ENCODE measurements at places on chromosomes 4 and X.

DNA sequence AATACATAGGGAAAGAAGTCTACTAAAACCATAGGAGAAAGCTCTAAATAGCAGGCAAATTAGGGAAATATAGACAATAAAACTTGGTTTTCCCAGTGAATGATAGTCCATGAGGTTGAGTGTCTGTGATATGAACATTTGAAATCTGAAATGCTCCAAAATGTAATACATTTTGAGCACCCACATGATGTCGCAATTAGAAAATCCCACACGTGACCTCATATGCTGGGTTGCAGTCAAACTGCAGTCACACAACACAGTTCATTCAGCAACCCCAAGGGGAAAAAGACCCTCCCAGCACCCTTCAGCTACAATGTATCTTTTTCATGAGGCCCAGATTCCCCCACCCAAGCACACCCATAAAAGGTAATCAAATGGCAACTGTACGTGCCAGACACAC, 155.6 kb downstream of the BTC start:
- no peak for DNase-seq

DNA sequence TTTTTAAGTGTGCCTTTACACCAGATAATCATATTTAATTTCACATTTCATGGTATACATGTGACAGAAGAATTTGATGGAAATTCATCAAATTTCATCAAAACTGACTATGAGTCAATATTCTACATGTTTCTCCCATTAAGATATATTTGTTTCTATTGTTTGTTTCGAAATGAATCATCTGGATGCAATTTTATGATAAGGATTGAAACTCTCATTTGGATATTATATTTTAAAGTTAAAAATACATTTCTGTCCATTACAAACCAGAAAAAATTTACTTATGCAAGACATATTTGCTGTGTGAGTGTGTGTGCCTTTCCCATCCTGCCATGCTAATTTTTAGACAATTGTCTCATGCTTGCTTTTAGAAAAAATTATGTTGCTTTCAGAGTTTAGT, 52.2 kb downstream of the SULT1B1 start:
- DNase-seq = no peak

DNA sequence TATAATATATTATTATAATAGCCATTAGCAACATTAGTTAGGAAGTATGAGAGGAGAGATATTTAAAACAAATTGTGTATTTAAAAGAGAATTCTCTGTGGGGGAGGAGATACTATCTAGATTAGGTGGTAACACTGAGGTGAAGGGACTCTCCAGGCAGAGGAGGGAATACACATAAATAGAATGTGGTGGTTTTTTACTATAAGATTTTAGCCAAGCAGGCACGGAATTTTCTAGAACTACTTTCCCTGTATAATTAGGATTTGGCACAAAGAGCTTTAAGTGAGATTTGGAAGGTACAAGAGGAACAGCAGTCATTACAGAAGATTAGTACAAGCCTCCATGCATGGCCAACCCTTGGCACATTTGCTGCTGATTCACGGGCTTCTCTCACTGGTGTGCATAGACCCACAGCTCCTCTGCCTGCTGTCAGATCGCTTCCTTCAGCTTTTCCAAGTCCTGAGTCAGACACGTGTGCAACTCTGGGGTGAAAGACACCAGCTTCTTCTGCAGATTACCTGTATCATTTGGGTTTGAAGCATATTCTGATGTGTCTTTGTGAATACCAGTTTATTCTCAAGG, 685.5 kb downstream of the KCTD8 start:
- no peak for DNase-seq

DNA sequence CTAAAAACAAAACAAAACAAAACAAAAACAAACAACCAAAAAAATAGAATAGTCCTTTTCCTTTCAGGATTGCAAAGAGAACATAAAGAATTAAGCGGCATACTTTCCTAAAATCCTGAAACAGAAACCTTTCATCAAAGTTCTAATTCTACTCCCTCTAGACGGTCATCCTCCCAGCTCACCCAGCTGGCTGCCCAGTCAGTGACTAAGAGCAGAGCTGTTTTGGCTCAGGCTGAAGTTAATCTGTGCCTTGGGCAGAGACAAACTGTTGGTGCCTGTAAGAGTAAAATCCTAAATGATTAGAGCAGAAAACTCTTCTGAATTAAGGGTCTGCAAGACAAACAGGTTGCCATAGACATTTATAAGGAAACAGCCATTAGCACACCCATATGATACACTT, 17.6 kb upstream of the WAS start:
- DNase-seq = no peak

DNA sequence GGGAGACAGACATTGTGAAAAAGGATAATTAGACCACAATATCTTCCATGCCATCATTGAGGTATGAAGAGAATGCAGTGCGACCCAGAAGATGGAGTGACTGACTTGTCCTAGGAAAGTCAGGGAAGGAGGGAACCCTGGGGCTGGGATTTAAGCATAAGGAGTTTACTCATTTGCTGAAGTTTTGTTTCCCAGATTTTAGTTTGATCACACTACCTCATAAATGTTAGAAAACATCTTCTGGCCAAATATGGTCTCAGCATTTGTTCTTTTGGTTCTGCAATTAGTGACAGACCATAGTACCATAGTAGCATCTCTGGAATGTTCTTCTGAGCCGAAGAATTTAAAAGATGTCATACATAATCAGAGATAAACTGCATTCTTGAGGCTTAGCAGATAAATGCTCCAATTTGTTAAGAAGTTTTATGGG, 96.5 kb upstream of the PGRMC2 start:
- no peak for DNase-seq

GRCh38 chr4:7457201-7458065, 22.7 kb upstream of the PSAPL1 start:
- no peak for DNase-seq

- DNase-seq = no peak
Measured at GRCh38 chrX:129123795-129124194, 399.5 kb downstream of the SMARCA1 start.

DNA sequence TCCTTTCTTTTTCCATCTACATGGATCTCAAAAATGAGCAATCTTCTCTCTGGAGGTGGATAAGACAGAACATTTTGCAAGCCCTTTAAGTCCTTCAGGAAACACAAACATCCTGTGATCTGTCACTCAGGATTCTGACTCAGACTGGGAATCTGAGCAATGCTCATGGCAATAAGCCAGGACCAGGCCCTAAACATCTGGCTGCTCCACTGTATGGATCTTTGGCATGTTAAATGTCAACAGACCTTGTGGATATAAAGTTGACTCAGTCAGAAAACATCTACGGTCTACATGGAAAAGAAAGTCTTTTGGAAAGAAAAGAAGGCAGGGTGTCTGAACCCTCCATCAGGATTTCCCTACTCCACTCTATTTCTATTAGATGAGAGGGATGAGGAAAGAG, 17.8 kb upstream of the CHIC2 start:
- no peak for DNase-seq

DNA sequence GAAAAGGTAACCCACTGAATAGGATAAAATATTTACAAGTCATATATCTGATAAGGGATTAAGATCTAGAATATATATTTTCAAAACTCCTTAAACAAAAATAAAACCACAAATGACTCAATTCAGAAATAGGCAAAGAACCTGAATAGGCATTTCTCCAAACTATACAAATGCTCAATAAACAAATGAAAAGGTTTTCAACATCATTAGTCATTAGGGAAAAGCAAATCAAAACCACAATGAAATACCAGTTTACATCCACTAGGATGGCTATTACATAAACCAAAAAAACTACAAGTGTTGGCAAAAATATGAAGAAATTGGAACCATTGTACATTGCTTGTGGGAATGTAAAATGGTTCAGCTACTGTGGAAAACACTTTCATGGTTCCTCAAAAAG, 167.0 kb upstream of the GALNT7 start:
- no peak for DNase-seq

GRCh38 chr4:105765690-105766407, 57.3 kb downstream of the GSTCD start:
- DNase-seq = no peak

GRCh38 chr4:110287130-110287529, 88.7 kb upstream of the ELOVL6 start:
- no peak for DNase-seq

- DNase-seq = no peak
Measured at GRCh38 chr4:79445371-79445781, 37.3 kb upstream of the GK2 start.

GRCh38 chrX:23662853-23663252, 4.4 kb upstream of the PRDX4 start:
- no peak for DNase-seq

GRCh38 chrX:66012094-66012534, 27.8 kb downstream of the VSIG4 start:
- no peak for DNase-seq

DNA sequence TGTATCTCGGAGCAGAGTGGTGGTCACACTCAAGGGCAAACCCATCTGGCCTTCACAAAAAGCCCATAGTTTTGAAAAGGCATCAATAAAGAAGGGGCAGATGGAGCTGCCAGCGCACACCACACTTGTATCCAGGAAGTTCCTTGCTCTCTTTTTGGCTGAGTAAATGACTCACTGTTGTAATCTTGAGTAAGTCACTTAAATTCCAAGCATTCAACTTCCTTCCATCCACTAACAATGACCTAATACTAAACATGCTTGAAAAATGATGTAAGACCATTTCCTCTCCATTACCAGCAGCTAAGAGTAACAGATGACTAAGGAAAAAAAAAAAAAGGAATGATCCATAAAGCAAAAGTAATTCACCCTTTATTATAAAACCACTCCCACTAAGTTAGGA, 32.4 kb upstream of the MYOZ2 start:
- peak; percentile 22 for DNase-seq

- DNase-seq = no peak
Measured at GRCh38 chr4:48180234-48180633, 46.2 kb upstream of the TXK start.

DNA sequence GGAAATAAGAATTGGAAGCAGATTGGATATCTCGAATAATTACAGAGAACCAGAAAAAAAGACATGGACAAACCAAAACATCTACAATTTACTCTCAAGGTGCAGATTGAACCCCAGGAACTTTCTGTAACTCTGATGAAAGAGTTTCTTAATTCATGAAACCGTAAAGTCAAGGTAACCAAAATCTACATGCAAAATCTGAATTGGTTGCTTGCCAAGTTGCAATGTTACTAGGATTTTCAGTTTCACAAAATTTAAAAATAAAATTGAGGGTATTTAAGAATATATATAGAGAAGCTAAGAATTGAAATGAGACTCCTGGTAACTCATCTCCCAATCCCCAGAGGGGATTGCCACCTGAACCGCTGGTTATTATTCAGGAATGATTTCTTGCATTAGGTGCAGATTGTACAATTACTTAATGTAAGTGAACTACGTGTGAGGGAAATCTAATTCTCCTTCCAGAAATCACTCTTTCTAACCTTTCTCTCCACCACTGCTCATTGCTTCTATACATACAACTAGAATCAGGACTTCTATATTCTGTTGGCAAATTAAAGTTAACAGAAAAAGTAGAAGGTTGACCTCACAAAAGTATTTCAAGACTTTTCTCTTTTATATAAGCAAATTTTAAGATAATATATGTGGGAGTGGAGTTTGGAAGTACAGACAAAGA, 221.5 kb upstream of the NDST4 start:
- no peak for DNase-seq

GRCh38 chrX:18674417-18674787, 2.5 kb upstream of the RS1 start:
- no peak for DNase-seq

GRCh38 chr4:121698236-121698671, 1.5 kb upstream of the ANXA5 start:
- DNase-seq = no peak

DNA sequence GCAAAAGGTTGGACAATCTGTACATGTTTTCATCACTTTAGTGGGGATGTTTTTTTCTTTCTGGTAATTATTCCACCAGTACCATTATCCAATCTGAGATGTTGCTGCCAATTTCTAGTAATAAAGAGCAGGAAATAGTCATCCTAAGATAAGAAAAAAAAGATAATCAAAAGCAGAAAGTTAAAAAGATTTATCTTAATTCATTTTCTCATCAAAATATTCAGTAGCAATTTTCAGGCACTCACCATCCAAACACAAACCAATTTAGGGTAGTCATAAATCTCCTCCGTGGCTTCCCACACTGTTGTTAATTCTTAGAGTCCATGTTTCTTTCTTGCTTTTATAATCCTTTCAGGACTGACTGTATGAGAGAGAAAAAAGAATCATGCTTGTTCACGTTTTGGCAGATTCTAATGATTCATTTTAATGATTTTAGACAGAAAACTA, 263.7 kb upstream of the UGT8 start:
- no peak for DNase-seq

DNA sequence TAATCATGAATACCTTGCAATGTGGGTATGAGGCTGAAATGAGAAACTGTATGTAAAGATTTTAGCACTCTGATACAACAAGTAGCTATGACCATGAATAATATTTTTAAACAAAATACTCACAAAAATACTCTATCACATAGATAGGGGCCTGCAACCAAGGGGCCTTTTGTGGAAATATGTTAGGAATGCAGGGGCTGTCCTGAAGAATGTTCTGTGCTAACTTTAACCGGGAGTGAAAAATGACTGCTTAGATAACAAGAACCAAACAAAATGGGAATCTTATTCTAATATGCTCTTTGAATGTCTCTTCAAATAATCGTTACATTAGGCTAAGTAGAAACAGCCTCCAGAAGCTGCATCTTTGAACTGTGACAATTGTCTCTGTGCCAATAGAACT, 37.9 kb upstream of the GYPA start:
- DNase-seq = no peak

GRCh38 chr4:154551872-154552686, 1.9 kb upstream of the PLRG1 start:
- DNase-seq = peak; percentile 74

DNA sequence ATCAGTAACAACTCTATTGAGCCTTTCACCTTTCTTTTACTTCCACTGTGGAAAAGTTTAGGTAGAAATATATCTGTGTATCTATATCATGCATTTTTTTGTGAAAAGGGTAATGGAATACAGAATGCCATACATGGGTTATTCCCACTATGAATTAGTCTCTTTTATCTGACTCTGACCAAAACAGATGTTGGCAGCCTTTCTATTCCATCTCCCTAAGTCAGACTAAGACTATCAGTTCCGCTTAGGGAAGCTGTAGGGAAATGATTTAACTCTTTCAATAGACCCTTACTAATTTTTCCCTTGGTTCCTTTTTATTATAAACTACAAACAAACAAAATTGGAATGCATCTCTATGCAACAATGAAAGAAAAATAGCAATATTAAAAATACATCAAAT, 92.3 kb upstream of the LEF1 start:
- DNase-seq = no peak

- DNase-seq = no peak
Measured at GRCh38 chr4:185298728-185299430, 89.5 kb downstream of the SNX25 start.

- no peak for DNase-seq
Measured at GRCh38 chr4:26157541-26157940, 163.3 kb upstream of the RBPJ start.

DNA sequence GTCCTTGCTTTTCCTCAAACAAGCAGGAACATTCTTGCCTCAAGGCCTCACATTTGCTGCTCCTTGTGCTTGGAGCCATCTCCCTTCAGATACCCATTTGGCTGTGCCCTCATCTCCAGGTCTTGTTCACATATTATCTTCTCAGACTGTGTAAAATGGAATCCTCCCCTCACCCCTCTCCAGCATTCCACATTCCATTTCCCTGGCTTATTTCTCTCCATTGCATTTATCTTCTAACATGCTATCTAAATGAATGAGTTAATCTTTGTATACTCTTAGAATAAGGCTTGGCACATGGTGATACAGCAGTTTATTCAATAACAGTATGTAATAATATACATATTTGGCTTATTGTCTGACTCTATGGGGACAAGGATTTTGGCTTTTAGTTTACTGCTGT, 8.8 kb upstream of the GALNT7 start:
- DNase-seq = no peak

GRCh38 chrX:13697976-13698375, 9.0 kb downstream of the RAB9A start:
- DNase-seq = no peak

Data from CD4-positive, alpha-beta T cell treated with Interleukin-15 for 1 hour (primary cell).